Fibroblast of pulmonary artery (primary cell): ENCODE measurements at places on chromosomes 7 and 10.
A peak's percentile ranks its signal among the peaks of the same experiment; 100 is the strongest.

GRCh38 chr7:45579391-45579801 is 5.2 kb downstream of the ADCY1 start:
- DNase-seq: no peak

- no peak for DNase-seq
Measured at GRCh38 chr7:157980774-157981173, 606.8 kb downstream of the PTPRN2 start.

- DNase-seq: no peak
Measured at GRCh38 chr7:76281006-76281705, 21.3 kb upstream of the HSPB1 start.

DNA sequence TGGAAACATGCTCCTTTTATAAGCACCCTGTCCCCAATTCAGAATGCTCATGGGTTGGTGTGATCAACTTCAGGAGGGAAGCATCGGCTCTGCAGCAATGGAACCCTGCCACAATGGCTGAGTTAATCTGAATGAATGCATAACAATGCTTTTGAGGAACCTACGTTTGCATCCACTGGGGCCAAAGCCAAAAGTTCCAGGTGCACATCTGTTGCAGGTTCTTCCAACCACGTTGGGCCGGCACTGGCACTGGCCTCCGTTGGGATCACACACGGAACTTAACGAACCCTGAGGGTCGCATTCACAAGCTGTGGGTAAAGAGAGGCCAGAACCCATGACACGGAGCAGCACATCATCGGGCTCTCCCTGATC is 43.4 kb downstream of the LAMB1 start:
- DNase-seq: no peak

- peak; percentile 45 for DNase-seq
Measured at GRCh38 chr10:88865281-88865876, 13.7 kb upstream of the ANKRD22 start.

GRCh38 chr10:44980309-44981171 is 1.9 kb upstream of the DEPP1 start:
- no peak for DNase-seq

DNA sequence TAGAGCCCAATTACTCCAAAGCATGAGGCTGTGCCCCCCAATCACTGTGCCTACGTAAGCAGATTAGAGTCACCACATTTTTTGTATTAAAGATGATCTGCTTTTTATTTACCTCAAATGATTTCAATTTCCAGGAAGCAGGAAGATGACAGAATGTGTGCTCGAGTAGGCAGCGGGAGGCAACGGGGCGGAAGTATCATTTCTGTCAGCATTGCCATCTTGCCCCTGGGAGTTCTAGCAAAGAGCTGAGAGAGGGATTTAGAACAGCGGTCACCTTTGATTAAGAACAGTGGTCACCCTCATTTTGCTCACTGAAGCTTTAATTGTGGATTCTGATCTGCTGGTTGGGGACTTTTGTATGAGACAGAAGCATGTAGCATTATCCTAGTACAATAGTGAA is 117.1 kb upstream of the FAM13C start:
- DNase-seq: no peak

GRCh38 chr7:157250605-157251228 is 86.1 kb upstream of the DNAJB6 start:
- DNase-seq: peak; percentile 74

DNA sequence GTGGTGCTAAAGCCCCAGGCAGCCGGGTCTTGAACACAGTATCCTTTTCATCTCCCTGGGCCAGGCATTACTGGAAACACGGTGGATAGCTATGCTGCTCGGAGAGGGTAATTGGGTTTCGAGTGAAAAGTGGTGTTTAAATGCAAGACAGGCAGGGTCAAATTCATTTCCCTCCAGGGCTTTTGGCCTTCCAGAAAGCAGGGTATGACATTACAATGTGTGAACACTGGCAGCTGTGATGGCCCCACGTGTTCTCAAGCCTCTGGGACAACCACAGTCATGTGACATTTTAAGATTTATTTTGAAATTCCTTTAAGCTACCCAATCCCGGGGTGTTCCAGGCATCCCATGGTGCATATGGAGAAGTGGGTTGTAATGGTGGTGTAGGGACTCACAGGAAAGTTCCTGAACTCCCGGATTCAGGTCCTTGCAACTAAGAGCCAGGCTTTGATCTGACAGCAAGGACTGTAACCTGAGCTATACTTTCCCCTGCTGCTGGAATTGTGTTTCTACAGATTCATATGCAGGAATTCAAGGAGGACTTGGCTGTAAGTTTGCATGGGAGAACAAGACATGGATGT is 46.8 kb downstream of the INSYN2A start:
- peak; percentile 11 for DNase-seq

DNA sequence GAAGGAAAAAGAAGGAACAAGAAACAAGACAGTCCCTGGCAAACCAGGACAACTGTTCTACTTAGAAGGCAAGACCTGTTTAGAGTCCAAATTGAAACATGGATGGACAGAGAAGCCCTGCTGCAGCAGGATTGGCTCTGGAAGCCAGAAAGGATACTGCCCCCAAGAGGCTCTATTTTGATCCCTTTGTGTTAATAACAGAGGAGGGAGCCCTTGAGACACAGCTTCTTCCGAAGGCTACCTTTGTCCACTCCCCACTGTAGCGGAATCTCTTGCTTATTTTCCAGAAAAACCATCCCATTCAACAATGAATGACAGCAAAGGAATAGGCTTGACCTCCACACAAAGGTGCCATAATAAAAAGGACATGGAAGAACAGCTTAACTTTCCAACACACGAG is 120.3 kb upstream of the FOXK1 start:
- DNase-seq: no peak

- no peak for DNase-seq
Measured at GRCh38 chr10:32744321-32744720, 213.7 kb downstream of the ITGB1 start.

GRCh38 chr10:102154466-102155116 is 2.4 kb downstream of the NOLC1 start:
- DNase-seq: no peak

GRCh38 chr7:5646846-5647245 is 134.6 kb downstream of the RNF216 start:
- DNase-seq: peak; percentile 83

GRCh38 chr7:4712281-4713182 is 30.4 kb downstream of the FOXK1 start:
- DNase-seq: no peak

DNA sequence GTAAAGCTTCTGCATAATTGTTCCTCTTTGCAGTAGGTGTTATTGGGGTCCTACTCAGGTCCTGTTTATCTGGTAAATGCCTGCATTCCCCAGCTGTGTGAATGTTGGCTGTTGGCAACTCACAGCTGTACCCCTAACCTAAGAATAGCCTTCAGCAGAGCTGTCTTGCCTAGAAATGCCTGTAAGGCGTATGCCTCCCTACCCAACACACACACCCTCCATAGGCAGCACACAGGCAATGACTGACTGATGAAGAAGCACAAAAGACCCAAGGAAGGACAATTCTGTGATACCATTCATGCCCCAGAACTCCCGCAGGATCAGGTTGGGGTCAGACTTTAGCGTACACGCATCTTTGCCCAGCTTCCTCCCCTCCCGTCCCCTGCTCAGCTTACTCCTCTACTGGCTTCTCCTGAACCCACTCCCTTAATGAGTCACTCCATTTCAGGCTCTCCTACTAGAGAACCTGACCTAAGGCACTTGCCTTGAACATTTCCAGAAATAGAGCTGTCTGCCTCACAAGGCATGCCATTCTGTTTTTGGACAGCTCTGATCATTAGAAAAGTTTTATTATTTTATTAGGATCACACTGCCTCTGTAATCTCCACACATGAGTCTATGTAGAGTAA is 99.2 kb upstream of the PIK3CG start:
- DNase-seq: no peak

DNA sequence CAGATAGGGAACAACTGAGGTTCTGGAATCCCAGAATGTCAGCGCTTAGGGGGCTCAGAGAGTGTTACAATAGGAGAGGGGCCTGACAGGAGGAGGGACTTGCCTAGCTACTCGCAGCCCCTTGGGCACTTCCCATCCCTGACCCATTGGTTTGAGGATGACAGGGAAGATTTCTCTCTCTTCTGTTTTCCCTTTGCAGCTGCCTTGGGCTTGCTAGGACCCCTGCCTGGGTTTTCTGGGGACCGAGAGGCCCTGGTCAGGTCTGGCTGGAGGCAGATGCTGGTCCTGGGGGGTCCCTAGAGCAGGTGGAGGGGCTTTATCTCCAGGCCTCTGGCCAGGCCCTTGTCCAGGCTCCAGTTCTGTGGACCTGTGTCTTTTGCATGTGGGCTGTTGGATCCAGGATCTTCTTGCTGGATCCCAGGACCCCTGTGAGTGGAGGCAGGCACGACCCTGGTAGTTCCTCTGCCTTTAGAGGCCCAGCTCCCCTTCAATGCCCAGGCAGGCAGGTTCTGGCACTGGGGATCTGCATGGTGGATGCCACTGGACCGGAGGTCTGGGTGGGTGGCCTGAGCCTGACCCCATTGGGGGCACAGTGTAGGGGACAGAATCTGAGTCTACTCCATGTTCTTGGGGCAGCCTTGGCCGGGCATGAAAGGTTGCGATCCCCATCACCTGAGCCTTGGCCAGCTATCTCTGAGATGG is 26.9 kb downstream of the RAMP3 start:
- no peak for DNase-seq

DNA sequence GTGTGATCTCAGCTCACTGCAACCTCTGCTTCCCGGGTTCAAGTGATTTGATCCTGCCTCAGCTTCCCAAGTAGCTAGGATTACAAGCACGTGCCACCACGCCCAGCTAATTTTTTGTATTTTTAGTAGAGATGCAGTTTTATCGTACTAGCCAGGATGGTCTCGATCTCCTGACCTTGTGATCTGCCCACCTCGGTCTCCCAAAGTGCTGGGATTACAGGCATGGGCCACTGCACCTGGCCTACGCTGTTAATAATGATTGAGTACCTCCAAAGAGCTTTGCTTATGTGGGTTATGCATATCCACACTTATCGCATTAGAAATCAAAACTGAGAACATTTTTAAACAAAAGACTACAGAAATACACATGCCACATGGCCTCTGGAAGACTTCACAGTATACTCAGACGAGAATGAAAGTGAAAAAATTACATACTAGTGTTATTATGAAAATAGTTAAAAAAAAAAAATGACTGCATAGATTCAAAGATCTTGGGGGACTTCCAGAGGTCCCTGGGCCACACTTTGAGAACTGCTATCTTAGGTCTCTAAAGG is 25.4 kb downstream of the RPP38 start:
- no peak for DNase-seq

DNA sequence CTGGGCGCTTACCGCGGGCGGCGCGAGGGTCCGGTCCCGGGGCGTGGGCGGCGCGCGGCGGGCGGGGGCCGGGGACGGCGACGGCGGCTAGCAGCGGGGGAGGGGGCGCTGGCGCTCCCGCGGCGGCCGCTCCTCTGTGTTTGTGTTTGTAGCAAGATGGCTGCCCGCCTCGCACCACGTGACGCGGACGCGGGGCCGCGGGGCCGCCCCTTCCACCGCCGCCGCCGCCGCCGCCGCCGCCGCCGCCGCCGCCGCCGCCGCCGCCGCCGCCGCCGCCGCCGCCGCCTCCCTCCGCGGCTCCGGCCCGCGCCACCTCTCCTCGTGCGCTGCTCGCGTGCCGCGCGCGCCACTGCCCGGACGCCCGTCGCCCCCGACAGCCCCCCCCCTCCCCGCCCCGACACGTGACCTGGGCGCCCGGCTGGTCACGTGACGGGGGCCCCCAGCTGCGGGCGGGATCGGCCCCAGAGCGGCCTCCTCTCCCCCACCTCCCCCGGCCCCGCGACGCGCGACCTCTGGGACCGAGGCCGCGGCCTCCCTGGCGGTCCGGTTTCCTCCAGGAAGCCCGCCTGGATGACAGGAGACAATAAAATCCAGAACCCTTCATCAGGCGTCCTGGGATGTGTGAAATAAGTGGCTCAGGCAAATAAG is at the start of gene GIGYF1:
TSS of gene GIGYF1 (minus strand) at position 153 of the 648 bp plus-strand sequence. CDS start 6,012 bp downstream, outside the sequence.
- peak; percentile 61 for DNase-seq

DNA sequence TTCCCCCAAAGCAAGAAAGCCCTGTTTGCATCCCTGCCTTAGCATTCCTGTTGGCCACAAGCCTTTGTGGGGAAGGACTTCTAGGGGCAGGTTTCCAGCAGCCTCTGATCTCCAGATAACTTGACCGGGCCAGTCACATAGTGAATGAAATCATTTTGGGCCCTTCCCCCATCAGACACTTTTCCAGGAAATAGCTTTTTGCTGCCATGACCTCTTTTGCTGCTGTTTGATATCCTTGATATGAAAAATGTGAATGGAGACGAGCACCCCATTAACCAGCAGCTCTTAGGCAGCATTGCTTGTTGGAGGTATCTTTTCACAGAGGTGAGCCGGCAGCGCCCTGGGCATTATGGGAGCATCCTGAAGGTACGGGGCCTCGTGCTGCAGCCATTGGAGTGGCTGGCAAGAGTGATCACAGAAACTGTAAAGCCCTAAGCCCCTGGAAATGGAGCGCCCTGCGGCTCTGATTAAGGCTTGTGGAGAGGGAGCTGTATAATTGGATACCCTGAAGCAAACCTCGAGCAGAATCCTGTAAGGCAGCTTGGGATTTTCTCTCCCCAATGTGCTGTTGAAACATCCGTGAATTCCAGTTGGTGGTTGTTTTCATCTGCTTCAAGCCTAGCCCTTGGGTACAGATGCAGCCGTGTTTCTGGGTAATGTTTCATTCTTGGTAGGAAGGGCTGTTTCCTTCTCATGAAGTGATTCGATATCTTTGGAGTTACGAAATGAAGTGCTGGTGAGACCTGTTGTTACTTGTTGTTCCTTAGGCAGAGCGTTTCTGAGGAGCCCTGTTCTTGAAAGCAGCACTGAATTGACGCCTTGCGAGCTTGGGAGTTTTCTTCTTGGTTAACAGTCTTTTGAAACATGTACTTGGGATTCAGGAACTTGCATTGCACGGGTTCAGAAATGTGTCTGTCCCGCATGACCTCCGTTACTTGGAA is 179.0 kb downstream of the PTEN start:
- DNase-seq: peak; percentile 72

- peak; percentile 89 for DNase-seq
Measured at GRCh38 chr10:126242397-126243260, 145.6 kb downstream of the ADAM12 start.

DNA sequence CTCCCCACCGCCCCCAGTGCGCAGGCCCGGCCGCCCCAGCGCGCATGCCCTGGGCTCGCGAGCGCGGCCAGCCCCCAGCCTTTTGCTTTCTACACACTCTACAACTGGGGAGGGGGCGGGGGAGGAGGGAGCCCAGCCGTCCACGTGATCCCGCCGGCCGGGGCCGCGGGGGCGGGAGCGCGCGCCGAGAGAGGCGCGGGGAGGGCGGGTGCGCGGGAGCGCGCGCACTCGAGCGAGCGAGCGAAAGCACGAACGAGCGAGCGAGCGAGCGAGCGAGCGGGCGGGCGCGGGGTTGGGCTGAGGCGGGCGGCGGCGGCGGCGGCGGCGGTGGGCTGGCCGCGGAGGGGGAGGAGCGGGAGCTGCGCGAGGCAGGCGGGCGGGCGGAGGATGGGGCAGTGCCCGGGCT is at the start of gene AUTS2:
TSS of gene AUTS2 (plus strand) at position 395 of the 406 bp plus-strand sequence. CDS start 1,179 bp downstream, outside the sequence.
- DNase-seq: peak; percentile 86

DNA sequence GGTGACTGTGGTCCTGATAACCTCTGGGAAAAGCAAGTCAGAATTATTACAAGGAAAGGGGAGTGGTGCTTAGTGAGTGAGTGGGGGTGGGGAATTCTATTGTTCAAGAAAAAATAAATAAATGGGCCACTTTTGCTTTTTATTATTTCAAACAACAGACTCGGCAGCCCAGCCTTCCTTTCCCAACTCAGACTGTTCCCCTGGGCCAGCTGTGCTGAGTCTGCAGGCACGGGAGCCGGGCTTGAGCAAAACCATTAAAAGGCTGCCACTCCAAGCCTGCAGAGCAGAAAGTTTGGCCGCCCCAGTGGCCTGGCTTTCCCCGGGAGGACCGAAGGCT is 90.0 kb downstream of the PLXNA4 start:
- DNase-seq: peak; percentile 79
